ENCODE measurements at places on chromosomes 1 and 21.

GRCh38 chr1:204363335-204364114 lies 3.8 kb upstream of the PLEKHA6 start:
- DNase-seq, result peak; percentile 65

DNA sequence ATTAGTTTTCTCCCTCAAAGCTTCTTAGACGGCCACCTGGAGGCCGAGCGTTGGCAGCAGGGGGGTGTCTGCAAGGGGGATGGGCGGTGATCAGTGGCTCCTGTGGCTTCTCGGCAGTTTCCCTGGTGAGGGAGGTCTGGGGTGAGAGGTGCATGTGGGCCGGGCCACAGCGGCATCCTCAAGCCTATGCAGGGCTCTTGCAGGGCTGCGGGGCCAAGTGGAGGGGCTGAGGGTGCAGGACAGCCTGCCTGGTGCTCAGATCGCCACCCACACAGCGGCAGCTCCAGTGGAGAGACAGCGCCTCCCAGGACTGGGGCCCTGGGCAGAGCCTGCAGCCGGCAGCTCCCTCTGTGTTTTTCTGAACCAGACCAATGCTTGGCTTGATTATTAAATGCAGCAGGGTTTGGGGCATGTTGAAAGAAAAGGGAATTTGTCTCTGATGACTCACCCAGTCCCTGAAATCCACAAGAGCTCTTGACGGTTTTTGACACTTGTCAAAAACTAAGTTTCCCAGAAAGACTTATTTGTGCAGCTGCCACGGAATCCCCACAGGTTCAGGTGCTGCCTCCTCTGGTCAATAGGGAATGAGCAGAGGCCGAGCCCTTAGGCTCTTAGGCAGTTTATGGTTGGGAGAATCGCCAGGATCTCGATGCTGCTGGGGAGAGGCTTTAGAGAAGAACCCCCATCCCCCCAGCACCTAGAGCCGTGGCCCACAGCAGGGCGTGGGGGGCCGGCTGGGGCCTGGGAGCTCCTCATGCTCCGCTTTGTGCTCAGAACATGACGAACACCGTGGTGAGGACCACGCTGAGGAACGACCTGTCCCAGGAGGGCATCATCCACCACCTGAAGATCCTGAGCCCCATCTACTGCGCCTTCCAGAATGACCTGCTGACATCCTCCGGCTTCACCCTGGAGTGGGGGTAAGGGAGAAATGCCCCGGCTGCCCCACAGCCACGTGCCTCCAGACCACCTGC lies 54.7 kb downstream of the UMODL1 start:
- DNase-seq, result peak; percentile 52

- DNase-seq, result peak; percentile 86
These were observed 140.5 kb downstream of the TIAM1 start for GRCh38 chr21:31203431-31204054.

DNA sequence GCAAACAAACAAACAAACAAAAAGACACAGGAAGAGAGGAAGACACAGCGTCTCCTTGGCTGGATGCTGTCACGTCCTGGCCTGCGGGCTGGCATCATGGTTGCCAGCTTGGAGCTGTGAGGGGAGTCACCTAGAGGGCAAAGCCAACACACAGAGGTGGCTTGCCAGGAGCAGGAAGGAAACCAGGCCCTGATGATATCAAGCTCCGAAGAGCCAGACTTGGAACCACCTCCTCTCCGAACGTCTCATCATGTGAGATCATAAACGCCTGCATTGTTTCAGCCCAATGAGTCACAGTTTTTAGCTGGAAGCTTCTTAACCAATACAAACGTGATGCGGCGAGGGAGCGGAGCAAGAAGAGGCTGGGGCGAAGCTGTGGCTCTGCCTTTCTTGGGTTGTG lies 8.7 kb downstream of the PLA2G2D start:
- DNase-seq, result no peak

DNA sequence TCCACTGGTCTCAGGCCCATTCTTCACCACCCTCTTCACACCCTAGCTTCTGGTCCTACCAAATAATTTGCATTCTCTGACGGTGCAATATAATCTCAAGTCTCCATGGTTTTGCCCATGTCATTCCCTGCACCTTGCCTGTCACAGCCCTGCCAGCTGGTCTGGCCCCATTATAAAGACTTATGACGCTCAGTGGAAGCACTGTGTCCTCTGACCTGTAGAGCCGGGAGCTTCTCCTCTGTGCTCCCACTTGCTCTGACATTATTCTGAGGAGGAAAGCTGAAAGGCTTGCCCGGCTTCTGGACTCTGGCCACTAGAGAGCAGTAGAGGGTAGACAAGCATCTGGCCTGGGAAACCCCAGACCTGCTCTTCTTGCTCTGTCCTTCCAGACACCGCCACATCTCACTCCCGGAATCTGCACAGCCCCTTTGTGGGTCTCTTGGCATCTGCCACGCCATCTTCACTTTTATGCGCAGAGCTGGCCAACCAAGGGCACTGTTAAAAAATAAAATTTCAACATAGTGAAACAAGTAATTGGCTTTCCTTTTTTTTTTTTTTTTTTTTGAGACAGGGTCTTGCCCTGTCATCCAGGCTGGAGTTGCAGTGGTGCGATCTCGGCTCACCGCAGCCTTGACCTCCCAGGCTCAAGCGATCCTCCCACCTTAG lies 44.4 kb downstream of the NENF start:
- peak; percentile 82 for DNase-seq

GRCh38 chr1:117566556-117566955 lies 39.3 kb upstream of the TENT5C start:
- DNase-seq, result no peak

DNA sequence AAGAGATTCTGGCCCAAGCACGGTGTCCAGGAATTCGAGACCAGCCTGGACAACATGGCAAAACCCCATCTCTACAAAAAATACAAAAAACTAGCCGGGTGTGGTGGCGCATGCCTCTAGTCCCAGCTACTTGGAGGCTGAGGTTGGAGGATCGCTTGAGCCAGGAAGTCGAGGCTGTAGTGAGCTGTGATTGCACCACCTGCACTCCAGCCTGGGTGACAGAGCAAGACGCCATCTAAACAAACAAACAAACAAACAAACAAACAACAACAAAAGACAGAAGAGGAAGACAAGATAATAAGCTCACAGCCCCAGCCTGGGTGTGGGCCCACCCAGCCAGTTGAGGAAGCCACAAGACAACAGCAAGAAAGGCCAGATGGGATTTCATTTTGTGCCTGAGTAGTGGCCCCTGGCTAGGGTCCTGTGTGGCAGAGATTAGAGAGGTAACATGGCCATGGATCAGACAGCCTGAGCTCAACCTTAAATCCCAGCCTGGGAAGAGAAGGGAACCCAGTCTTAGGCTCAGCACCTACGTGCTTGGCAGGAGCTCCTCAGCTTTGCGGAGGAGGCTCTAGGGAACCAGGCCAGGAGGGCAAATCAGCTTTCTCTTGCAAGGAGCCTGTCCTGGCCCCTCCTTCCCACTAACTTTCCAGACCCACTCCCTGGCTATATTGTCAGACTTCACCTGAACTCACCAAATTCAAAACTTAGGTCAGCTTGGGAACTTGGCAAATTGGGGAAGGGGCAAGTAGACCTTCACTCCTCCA lies 4.9 kb upstream of the BEST4 start:
- DNase-seq, result no peak

DNA sequence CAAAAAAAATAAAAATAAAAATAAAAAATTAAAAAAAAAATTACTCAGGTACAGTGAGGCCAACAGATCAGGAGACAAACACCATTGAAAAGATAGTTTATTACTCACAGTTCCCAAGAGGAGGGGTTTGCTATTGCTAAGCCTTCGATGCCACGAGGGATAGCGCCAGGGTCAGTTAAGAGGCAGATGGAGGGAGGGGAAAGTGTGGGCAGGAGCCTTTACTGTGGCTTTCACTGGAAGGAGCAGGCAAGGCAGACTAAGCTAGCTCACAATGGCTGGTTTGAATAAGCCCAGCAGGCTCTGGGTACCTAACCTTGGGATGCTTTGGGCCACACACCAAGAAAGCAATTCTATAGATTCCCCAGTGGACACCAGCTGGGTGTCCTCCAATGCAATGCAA lies 12.7 kb upstream of the RNF187 start:
- no peak for DNase-seq

DNA sequence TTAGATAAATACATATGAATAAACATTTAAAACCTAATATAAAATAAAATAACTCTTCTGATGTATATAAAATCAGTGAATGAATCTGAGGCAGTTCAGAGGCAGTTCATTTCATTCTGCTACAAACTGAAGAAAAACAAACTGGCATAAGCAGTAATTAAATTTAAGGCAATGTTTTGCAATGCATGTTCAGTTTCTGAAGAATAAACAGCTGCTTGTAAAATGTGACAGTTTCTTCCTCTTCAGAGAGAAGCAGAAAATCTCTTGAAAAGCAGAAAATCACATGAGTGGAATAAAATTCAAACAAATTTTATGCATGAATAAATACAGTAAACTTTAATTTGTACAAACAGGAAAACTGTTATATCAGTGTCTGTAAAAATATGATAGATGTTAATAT lies 643.7 kb downstream of the KCNT2 start:
- DNase-seq, result no peak

DNA sequence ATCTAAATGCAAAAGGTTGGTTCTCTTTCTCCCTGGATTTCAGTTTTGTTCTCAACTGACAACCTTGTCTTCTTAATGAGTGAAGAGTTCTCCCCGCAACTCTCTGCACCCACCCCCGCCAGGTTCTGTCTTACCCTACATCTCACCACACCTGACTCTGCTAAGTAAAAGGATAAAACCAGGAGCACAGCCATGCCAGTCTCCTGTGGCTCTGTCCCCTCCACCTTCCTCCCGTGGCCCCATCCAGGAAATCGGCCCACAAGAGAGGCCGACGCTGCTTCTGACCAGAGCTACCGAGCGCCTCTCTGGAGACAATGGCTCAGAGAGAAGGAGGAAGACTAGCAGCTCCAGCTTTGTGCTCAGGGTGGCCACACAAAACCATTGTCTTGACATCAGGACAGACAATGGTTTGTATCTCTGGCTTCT lies 72.2 kb downstream of the PLEKHA6 start:
- no peak for DNase-seq
